ENCODE measurements at places on chromosomes 2 and 18.

- DNase-seq, result no peak
Measured at GRCh38 chr2:167100506-167100905, 212.2 kb downstream of the XIRP2 start.

GRCh38 chr18:22034276-22034675 lies 135.1 kb upstream of the GATA6 start:
- peak; percentile 13 for DNase-seq

DNA sequence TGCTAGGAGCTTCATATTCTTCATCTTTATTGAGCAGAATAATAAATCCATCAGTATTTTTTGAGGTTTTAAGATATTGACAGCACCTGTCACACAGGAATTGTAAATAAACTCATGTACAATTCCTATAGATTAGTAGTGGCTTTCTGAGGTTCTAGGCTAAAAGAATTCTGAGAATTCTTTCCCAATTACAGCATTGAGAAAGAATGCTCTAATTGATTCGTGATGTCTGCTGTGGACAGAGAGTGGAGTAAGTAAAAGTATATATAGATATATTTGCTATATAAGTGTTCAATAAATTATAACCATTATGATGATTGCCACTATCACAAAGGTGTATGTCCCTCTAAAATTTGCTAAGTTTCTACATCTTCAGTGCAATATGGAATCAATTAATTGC lies 186.5 kb upstream of the NRP2 start:
- peak; percentile 53 for DNase-seq

GRCh38 chr2:71336384-71336783 lies 4.8 kb downstream of the ZNF638 start:
- DNase-seq, result no peak

GRCh38 chr18:11391661-11392060 lies 217.7 kb upstream of the SLC35G4 start:
- no peak for DNase-seq

- peak; percentile 60 for DNase-seq
Measured at GRCh38 chr2:96815326-96816126, 542 bp upstream of the CNNM3 start.

GRCh38 chr2:45698554-45698953 lies 47.1 kb downstream of the PRKCE start:
- no peak for DNase-seq

GRCh38 chr2:240424341-240425235 lies 10.9 kb upstream of the GPC1 start:
- no peak for DNase-seq

- DNase-seq, result no peak
Measured at GRCh38 chr2:51424418-51424817, 392.5 kb upstream of the NRXN1 start.

DNA sequence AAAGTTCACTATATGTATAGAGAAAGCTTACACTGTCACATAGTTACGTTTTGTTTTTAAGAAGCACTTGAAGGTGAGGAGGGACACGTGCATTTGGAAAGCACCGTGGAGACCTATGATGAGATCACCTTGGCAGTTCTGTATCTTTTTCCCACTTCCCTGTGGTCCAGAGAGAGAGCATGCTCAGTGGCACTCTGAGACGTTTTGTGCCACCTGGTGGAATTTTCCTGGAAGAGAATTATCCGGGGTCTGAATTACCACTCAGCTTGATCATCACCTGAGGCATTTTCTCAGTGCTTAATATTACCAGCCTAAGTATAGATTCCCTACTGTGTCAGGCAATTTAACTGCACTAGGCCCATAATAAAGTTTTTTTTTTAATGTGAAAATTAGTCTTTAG lies 469.4 kb upstream of the SMIM21 start:
- DNase-seq, result no peak

- no peak for DNase-seq
Measured at GRCh38 chr18:39051013-39051412, 1485.4 kb upstream of the CELF4 start.

GRCh38 chr2:133888621-133889219 lies 320.5 kb upstream of the NCKAP5 start:
- DNase-seq, result no peak
